Stimulated activated CD8-positive, alpha-beta memory T cell treated with anti-CD3 and anti-CD28 coated beads, Interleukin-7, amount 100 ng/mL, for 1 hour (primary cell): ENCODE measurements at places on chromosomes 2 and 18.

GRCh38 chr18:74631623-74632350, 34.1 kb downstream of the ZNF407 start:
- DNase-seq = no peak

DNA sequence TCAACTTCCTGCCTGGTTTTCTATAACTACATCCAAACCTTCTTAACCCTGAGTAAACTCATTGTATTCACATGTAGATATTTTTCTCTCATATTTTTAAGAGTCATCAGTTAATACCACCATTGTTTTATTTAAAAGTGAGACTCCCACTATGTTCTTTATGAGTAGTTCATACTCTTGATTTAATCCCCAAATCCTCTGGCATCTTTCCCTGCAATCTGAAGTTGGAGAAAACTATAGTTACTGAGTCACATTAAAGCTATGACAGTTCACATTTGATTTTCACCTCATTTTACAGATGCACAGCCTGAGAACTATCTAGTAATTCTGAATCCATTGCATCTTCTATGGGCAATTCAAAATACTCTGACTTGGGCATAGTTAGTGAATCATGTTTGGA, 1358.7 kb upstream of the NRXN1 start:
- DNase-seq = no peak

GRCh38 chr2:1990724-1991123, 246.4 kb upstream of the PXDN start:
- DNase-seq = no peak

- DNase-seq = no peak
These were observed 260.8 kb downstream of the TGIF1 start for GRCh38 chr18:3710712-3711301.

DNA sequence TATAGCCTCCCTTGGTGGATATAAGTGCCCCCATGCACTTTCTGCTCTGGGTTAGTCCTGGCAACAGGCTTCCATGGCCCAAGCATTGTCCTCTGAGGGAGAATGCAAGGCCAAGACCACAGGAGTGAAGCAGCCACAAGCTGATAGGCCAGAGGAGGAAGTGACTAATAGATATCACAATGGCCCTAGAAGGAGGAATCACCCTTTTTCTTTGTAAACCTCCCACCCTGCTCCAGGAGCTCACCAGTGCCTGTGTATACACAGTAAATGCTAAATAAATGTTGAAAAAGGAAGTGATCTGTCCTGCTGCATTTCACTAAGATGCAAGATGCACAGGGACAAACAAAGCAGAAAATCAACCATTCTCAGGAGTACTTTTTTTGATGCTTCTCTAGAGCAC, 49.7 kb upstream of the ABCA12 start:
- no peak for DNase-seq

DNA sequence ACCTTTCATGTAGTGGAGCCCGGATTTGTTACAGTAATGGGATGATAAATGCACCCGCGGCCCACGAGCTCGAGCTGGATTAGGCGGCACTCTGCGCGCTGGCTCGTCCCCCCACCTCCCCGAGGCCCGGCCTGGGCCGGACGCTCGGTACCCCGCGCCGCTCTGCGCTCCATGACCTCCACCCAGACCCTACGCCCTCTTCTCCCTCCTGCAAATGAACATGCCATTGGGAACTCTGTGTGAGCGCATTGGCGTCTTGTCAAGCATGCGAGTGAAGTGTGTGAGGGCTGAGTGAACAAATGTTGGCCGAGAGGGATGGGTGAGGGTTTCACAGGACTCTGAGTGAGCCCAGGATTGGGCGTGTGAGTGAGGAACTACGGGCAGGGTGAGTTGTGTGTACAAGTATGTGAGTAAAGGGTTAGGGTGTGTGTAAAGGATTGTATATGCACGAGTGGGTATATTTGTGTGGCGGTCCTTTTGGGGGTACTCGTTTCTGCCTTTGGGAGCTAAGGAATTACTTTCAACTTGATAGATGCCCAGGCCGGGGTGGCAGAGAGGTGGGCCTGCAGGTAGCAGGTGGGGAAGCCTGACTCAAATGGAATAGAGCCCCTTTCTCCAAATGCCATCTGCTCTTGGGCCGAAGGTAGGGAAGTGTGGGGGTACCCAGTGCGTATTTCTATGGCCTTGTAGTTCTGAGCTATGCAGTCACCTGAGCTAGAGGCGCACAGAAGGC, 2.9 kb upstream of the EN1 start:
- DNase-seq = no peak

- no peak for DNase-seq
These were observed at the start of gene MOGAT1 for GRCh38 chr2:222671259-222672067. Gene MOGAT1 (plus strand): TSS chr2:222671658. CDS start chr2:222671786, 128 bp downstream.
